ENCODE measurements at places on chromosomes 7 and 10.

GRCh38 chr7:21305455-21306235 is 122.2 kb upstream of the SP4 start:
- DNase-seq = no peak

- DNase-seq = no peak
These were observed 2.0 kb downstream of the MTPN start for GRCh38 chr7:135975166-135975565.

DNA sequence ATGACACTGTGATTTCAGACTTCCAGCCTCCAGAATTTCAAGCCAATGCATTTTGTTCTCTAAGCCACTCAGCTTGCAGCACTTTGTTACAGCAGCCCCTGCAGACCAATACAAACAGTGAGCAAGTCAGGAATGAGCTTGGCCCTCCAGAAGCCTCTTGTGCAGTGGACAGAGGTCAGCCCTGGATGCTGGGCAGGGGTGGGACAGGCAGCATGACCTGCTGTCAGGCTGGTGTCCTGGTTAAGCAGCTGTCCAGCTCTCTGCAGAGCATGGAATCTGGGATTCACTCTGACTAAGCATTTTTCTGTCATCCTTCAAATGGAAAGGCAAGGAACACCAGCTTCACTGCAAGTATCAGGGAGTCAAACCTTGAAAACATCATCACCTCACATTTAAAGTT is 85.5 kb upstream of the GDF10 start:
- DNase-seq = no peak

DNA sequence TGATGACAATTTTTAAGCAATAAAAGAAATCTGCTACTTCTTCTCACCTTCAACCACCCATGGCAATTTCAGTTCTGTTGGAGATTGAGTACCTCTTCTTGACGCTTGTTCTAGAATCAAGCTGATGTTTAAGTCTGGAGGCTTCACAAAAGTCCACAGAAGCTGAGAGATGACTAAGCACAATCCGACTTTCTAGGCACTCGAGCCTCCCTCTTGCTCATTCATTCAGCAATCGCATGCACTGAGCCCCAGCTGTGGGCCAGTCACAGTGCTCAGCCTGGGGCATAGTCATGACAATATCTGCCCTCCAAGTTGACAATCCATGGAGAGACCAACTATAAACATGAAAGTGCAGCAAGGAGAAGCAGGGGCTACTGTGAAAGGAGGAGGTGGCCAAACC is 103.2 kb downstream of the IPMK start:
- no peak for DNase-seq
